ENCODE measurements at places on chromosomes 2 and 18.

- DNase-seq, result no peak
Measured at GRCh38 chr2:49959961-49960553, 805.7 kb upstream of the FSHR start.

DNA sequence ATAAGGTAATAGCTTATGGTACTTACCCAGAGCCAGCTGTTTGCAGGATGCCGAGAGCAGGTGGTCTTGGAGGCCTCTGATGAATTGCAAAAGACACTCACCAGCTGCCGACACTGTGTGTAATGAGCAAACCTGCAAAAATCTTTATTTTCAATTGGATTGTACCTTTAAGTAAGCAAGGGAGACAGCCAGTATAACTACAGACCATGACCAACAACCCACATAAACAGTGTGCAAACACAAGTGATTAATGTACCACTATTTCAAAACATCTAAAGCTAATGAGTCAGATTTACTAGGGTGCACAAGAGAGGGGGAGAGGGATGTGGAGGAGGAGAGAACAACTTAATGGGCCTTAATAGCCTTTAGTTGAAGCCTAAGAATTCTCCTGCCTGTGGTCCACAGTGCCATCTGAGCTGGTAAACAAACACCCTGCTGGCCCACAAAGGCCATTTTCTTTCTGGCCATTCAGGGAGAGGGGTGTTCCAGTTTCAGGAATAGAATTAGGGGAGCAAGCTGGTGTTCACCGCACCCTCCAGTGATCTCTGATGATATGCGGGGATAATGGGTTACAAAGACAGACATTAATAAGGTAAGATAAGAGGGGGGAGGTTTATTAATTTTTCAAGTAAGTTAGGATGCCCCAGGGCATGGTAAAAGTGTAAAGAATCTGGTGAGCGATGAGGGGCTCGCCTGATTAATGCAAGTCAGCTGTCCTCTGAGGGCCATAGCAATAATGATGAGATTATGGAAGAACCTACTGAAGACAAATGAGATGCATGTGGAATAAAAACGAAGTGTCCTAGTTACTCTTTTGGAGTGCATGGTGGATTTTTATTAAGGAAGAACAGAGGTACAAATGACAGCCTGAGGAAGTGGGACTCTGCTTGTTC lies 196.4 kb downstream of the HRH4 start:
- no peak for DNase-seq

DNA sequence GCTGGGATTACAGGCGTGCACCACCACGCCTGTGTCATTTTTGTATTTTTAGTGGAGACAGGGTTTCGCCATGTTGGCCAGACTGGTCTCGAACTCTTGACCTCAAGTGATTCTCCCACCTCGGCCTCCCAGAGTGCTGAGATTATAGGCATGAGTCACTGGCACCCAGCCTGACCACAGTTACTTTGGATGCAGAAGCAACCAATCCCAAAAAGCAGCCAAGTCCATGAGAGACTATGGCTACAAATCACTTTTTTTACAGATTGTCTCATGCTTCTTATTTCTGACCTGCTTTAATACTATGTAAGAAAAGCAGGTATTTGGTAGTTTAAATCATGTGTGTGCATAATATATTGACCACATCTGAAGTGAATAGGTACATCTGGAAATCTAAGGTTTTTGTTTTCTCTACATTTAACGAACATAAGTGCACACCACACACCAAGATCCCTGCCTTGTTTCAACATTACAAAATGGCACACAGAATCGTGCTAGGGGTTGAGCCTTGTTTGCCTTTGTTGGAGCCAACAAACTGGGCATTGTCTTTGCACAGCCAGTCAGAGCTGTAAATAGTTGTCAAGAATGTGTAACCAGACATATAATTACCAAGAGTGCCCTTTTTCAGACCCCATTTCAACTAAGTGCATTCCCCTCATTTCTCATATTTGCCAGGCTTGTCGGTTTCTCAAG lies 18.3 kb upstream of the MAP4K4 start:
- no peak for DNase-seq

GRCh38 chr2:138087751-138088593 lies 123.7 kb downstream of the HNMT start:
- DNase-seq, result no peak

DNA sequence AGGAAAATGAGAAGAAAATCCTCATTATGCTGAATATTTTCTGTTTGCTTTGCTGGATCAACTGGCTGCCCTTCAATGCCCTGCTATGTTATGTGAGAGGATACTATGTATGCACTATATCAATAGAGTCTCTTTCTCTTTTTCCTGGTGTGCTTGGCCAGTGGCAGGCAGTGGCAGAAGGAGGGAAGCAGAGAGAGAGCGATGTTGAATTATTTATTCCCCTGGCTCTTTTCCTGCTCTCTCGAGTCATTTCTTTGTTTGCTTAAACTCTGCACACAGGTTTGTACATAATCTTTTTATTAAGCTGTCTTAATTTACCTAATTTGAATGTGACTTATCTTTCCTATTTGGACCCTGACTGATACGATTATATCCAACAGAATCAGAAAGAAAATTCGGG lies 1727.3 kb downstream of the SUCLG1 start:
- no peak for DNase-seq

DNA sequence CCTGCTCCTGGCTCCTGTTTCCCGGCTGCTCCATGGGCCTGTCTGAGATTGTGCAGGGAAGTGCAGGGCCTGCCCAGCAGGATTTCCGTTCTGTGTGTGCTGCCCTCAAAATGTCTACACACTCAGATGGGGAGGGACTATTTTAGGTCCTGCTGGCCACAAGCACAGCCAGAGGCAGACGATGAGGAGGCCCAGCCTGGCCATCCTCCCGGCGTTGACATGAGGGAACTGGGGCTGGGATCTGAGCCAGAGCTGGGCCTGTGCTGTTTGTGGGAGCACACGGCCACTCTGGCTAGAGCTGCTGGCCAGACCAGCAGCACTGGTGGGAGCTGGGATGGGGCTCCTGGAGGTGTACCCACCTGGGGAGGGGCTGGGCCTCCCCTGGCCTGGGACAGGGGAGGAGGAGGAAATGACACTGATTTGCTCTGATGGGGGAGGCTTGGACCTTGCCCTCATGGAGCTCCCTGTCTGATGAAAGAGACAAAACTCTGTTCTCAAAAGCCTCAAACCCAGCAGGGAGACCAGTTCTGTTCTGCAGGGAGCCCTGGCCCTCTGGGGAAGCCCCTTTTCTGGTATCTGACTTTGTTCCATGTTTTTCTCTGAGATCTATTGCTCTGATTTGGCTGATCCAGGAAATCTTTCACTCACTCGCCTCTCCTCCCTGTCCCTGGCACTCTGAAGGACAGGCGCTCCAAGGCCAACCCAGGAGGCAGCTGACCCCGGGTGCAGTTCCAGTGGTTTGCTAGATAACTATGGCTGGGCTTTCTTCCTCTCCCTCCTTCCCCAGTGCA lies 161.8 kb downstream of the DYSF start:
- no peak for DNase-seq

- DNase-seq, result no peak
Measured at GRCh38 chr2:227335713-227336112, 10.7 kb downstream of the MFF start.

DNA sequence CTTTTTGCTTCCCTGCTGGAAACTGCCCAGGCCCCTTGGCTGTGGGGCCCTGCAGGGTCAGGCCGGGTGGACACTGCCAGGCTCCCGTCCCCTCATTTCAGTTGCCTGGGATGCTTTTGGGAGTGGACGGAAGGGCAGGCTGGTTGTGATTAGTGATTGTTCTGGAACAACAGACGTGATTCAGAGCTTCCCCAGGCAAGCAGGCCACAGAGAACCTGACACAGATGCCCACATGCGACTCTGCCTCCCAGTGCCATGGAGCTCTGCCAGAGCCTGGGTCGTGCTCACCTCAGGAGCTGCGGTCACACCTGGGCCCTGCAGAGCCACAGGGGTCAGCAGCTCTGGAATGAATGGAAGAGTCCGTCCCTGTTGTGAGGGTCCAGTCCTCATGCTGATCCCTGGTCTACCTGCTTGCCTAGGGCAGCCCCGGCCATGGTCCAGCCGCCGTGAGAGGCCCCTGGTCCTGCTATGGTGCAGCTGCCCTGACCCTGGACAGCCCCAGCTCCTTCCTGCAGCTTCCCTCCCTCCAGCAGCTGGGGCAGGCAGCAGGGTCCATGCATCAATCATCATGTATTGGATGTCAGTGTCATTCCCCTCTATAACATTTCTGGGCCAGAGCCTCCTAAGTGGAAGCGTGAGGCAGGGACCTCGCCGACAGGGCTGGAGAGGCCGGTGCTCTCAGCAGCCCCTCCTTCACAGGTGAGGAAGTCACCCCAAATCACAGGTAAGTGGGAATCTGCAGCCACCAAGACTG lies 518.6 kb upstream of the MYT1L start:
- DNase-seq, result no peak

- no peak for DNase-seq
Measured at GRCh38 chr2:42602218-42602875, 33.9 kb downstream of the MTA3 start.

- no peak for DNase-seq
Measured at GRCh38 chr2:52939250-52939649, 828.4 kb upstream of the CHAC2 start.

DNA sequence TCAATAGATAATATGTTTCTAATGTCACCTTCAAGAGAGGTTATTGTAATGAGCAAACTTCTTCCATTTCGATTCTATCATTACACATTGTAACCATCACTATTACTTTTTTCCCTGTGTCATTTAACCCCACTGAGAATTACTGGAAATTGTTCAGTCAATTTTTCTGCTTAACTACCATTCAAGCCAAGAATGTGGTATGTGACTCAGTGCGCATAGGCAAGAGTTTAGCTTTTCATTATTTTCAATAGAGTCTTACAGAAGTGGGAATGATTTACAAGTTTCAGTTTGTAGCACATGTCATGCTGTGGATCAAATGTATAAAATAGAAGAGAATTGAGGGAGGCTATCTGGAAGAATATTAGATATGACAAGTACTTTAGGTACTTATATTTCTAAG lies 34.3 kb upstream of the PIEZO2 start:
- no peak for DNase-seq

DNA sequence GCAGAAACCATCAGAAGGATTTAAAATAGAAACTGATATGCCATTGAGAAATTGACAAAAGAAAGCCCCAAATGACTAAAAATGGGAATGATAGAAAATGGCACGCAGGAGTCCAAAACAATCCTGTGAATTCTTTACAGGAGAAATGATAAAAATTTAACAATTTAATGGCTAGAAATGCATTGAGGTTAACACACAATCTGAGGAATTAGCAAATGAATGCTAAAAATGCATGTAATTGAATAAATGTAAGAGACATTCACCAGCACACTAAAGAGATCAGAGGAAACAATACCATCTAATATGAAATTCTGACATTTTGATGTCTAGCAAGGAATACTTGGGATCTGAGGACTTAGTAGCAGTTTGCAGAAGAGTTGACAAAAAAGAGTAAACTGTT lies 37.0 kb downstream of the MARCHF4 start:
- DNase-seq, result no peak

- no peak for DNase-seq
Measured at GRCh38 chr2:149089068-149089467, 50.6 kb downstream of the LYPD6B start.

GRCh38 chr2:54618646-54619565 lies 104.6 kb upstream of the EML6 start:
- no peak for DNase-seq

DNA sequence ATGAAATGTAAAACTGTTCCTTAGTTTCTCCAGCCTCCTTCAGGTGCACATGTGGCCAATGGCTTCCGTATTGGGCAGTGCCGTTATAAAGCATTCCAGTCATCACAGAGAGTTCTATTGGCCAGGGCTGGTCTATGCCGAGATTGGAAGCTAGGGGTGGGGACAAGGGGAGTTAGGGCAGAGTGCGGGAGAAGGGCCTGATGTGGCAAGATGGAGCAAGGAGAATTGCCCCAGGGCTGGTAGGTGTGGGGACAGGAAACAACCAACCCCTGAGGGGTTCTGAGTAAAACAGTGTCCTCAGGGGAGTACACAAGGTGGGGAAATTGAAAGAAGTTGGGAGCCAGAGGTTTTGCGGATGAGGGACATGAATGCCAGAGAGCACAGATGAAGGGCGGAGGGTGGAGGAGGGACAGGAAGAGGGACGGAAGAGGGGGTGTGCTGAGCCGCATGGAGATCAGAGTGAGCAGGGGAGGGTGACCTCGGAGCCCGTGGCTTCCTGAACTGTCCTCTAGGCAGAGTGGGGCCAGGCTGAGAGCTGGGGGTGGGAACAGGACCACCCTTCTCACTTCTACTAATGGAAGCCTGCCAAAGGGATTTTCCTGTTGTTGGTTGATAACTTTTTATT lies 9.1 kb upstream of the ATP6V1C2 start:
- no peak for DNase-seq

DNA sequence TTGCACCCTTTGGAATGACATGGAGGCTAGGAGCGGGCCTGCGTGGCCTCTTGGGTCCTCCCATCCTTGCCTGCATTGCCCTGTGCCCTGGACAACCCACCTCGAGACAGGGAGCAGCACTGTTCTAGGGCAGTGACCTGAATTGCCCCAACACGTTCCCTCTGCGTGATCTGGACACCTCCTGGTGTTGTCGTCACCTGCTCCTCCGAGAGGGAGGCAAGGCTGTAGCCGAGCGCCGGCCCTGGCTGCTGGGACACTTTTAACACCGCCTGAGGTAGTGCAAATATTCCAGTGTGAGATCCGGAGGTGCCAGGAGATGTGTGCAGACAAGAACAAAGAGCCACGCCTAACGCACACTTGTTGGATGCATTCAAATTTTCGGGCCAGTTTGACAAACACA lies 131.5 kb downstream of the SMAD7 start:
- no peak for DNase-seq

DNA sequence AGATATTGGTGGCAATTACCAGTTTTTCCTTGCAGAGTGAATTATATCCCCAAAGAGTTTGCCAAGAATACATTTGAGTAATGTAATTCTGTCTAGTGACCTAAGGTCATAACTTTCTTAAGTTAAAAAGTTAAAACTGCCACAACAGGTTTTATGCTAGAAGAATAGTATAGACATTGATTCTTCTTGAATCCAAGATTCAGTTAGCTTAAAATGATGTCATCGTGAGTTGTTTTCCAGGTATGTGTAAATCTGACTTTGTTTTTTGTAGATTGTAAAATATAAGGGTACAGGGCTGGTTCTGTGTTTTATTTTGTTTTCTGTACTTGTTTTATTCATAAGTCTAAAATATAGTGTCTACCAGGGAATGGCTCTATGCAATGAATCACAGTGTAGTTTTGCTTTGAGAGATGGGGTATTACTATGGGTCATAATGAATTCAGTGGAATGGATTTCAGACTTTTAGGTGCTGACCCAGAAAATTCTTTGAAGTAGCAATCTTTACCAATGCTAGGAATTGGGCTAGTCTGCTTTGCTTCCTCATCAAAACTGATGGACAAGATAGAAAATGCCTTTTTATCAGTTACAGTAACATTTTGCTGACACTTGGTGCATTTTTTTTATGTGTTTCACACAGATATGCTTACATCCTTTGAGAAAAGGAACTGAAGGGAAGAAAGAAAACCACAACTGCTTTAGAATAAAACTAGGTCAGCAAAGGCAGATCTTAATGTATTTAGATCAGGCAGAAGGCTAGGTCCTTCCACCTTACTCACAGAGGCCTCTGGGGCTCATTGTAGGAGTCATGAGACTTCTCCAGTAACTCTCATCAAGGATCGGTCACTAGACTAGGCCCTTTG lies 20.8 kb upstream of the MGAT5 start:
- no peak for DNase-seq

GRCh38 chr2:218008060-218009040 lies 5.6 kb upstream of the TNS1 start:
- DNase-seq, result no peak
